Activated T-helper 1 cell treated with anti-CD3 and anti-CD28 coated beads, Interleukin-2, amount 50 U/mL, for 16 hours (primary cell): ENCODE measurements at places on chromosomes 16 and 17.

GRCh38 chr16:3570420-3571062 is 6.7 kb downstream of the NLRC3 start:
- no peak for DNase-seq

- DNase-seq, result no peak
Observed at GRCh38 chr17:43982171-43982570, 22.3 kb upstream of the NAGS start.

DNA sequence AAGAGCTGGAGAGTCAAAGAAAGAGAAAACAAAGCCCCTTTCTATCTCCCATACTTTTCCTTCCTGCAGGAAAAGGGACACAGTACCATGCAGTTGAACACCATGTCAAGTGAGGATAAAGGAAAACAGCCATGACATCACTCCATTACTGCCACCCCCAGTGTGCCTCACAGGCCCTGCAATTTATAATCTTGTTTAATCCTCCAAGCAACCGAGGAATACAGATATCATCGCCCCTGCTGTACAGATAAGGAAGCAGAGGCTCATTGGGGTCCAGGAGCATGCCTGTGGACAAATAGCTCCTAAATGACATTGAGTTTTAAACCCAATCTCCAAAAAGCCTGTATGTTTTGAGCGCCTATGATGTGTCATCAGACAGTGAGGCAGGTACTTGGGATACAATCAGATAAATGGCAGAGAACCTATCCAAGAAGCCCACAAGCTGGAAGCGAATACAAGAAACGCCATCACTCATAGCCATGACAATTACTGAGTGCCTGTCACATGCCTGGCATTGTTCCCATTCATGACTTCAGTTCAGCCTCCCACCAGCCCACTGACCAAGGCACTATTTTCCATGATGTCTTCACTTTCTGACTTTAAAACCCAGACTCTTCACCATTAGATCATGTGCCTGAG is 45.5 kb downstream of the CPPED1 start:
- no peak for DNase-seq

DNA sequence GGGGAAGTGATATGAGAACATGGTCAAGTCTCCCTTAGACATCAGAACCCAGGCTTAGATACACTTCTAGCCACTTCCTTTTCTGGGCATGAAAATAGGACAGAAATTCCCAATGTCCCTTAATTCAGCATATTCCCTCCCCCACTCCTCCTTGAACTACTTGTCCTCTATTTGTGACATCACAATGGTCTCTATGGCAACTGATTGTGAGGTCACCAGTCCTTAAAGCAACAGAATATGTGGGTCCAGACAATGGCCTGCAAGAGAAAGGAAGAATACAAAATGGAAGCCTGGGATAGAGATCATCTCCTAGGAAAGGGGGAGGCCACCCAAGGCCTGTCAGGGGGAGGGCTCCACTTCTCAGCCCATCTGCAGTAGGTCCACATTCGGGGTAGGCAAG is 6.7 kb upstream of the SEZ6 start:
- no peak for DNase-seq

DNA sequence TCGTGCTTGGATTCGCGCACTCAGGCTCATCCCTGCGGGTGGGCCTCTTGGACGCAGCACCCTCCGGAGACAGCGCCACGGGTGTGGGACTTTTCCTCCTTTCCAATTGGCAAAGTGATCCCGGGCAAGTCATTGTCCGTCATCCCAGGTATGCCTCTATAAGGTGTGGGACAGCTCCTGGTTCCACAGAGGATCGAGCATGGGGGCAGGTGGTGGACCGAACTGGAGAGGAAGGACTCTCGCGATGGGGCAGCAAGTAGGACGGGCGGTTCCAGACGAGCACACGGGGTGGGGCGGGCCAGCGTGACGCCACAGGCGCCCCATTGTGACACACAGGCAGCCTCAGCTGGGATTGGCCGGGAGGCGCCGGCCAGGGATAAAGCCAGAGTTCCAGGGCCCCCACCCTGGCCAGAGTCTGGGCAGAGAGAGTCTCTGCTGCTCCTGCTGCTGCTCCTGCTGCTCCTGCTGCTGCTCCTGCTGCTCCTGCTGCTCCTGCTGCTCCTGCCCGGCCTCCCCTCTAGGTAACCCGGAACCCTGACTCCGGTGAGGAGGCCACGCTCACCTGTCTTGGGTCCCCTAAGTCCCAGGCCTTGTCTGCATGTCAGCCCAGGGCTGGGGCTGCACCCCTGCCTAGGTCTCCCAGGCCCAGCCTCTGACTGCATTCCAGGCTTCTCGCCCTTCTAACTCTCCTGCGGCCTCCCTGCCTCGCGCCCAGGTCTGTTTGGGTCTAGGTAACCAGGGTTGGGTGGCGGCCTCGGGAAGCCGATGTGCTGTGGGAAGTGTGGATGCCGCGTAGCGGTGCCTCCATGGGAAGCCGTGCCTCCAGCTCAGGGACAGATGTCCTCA is 38.5 kb upstream of the SLC47A1 start:
- DNase-seq, result no peak

GRCh38 chr16:66326991-66327513 is 39.4 kb upstream of the CDH5 start:
- no peak for DNase-seq

DNA sequence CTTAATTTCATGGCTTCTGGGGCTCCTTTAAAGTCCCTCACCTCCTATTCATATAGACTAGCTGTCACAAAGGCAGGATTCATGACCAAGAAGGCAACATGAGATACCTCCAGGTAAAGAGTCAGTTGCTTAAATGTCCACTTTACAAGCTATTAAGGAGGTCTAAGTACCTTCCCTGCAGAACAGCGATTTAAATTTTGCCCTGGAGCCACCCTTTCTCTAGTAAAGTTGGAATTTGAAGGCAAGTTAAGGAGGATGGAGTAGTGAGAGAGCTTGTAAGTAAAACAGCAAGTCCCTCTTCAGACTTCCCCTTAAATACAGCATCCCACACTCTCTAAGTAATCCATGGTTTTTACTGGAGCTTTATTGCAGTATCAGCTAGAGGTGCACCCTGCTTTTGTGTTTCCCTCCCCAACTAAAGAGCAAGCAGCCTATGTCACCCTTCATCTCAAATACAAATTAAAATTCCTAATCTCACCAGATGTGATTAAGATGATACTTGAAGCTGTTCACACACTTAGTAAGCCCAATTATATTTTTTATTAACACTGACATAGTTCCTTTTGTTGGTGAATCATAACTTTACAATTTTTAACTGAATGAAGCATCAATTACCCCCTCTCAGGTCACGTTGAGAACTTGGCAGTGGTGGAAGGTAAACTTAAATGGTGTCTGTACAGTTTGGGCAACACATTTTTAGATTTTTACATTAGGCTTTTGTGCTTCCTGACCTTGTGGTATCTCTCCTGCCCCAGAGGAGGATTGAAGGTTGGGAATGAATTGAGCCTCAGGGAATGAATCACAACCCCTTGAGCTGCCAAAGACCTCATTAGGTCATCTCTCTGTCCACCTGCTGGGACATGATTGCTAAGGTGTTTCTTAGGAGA is 108.9 kb downstream of the TANGO6 start:
- DNase-seq, result no peak

GRCh38 chr16:56625140-56625942 is at the start of gene MT1E:
MT1E (plus strand) TSS chr16:56625781; CDS start chr16:56625852, 71 bp downstream.
- peak; percentile 16 for DNase-seq

- no peak for DNase-seq
Observed at GRCh38 chr17:7867881-7868329, 10.1 kb downstream of the CYB5D1 start.

DNA sequence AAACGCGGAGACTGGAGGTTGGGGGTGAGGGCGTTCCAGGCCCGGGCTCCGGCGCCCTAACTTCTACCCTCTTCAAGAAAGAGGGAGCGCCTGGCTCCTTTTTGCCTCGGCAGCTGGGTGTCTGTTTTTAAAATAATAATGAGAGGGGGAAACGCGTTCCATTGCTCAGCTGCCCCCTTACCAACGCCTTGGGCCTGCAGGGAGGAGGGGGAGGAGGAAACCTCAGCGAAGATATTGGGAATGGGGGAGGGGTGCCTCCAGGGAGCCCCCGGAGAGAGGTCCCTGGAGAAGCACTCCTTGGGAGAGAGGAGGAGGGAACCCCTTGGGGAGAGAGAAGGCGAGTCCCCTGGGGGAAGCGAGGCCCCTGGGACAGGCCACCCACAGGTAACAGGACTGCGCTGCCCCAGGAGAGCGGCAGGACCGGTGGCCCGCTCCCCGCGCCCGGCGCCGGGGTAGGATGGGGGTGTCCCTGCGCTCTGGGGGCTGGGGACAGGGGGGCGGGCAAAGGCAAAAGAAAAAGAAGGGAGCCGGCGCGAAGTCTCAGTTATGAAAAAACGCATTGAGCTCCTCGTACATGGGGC is 2.7 kb downstream of the NEUROD2 start:
- no peak for DNase-seq

GRCh38 chr16:14427371-14427948 is 202.6 kb downstream of the PARN start:
- DNase-seq, result no peak

GRCh38 chr16:51996516-51996915 is 550.4 kb downstream of the TOX3 start:
- no peak for DNase-seq

- no peak for DNase-seq
Observed at GRCh38 chr17:66716236-66717026, 118.5 kb upstream of the CACNG5 start.

GRCh38 chr16:82421851-82422250 is 204.9 kb upstream of the CDH13 start:
- no peak for DNase-seq

DNA sequence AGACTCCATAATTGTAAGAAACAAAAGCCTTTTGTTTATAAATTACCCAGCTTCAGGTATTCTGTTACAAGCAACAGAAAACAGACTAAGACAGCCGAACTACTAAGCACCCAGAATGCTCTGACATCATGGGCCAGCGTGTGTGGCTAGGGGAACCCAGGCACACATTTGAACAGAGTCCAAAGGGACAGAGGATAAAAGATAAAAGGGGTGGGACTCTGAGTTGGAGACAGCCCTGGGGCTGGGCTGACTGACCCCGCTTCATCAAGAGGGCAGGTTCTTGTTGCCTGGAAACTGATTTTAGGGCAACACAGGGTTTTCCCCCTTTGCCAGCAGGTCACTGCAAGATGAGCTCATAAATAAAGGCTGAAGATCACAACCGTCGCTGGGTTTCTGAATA is 30.5 kb upstream of the ZNF287 start:
- no peak for DNase-seq

DNA sequence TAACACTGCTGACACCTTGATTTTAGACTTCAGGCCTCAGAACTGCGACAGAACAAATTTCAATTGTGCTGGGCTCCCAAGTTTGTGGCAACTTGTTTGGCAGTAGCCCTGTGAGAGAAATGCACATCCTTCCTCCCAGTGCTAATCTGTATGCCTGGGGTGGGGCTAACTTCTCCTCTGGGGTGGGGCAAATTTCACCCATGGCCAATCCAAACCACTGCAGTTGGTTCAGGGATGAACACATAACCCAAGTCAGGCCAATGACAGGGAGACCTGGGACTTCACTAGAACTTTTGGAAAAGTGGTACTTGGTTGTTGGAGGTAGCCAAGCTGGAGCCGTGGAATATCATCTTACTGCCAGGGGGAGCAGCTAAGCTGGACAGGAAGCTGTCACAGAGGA is 56.3 kb downstream of the ABCC6 start:
- no peak for DNase-seq

DNA sequence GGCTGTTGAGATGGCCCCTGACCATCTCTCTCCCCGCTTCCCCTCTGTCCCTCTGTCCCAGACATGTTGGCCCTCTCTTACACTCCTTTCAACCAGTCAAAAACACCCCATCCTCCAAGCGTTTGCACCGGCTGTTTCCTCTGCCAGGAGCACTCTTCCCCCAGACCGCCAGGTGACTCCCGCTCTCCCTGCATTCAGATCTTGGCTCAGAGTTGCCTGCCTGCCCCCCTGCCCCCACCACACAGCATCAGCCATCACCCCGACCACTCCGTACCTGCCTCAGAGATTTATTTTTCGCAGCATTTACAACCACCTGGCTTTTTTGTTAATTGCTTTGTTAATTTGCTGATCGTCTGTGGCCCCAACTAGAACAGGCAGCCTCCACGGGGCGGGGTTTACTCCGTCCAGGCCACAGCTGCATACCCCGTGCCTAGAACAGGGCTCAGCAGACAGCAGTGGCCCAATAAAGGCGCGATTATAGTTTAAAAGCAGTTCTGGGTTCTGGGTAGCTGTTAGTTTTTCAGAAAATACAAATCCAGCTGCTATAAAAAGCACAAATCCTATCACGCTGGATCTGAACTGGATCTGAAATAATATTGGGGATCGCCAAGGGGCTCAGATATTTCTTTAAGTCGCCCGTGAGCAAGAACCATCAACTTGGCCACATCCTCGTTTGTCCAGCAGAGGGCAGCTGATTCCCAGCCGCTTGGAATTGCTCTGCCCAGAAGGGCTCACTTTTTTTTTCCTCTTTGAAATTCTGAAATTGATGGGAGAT is 173.6 kb downstream of the IRF8 start:
- no peak for DNase-seq

- DNase-seq, result peak; percentile 34
Observed at GRCh38 chr16:30112197-30113030, 923 bp downstream of the GDPD3 start.

DNA sequence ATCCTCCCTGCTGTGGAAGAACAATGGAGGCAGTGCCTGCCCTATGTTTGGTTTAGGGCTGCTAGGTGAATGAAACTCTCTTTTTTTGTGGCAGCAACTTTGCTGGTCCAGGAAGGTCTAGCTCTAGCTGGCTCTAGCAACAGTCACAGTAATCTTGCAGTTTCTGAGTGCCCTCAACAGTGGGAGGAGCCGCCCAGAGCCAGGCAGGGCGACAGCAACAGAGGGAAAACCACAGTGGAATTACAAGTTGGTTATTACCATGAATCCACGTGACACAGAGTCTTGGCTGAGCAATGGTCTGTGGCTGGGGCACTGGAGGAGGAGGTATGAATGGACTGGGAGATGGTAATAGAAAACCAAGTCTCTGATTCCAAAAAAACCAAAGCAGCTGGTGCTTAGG is 10.3 kb downstream of the HSPB9 start:
- DNase-seq, result no peak
